ENCODE measurements at places on chromosomes 6 and 20.

DNA sequence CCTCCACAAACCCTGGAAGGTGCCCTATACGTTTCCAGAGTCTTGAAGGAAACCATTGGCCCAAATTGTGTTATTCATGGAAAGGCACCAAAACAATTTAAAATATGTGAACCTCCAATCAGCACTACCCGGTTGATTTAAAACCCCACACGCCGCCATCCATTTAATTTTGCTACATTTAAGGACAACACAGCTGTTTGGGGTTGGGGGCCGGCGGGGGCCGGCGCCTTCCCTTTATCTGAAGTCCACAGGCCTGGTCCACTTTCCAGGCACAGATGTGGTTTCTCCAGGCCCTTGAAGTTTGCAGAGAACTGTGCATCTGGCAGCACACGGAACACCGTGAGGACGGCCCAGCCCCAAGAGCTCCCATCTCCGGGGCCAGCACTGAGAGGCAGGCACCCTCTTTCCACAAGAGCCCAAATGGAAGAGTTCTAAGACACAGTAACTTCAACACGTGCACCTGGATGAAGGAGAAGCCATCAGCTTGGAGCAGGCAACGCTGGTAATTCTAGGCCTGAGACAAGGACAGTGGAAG, 16.8 kb upstream of the FRMD1 start:
- no peak for DNase-seq

DNA sequence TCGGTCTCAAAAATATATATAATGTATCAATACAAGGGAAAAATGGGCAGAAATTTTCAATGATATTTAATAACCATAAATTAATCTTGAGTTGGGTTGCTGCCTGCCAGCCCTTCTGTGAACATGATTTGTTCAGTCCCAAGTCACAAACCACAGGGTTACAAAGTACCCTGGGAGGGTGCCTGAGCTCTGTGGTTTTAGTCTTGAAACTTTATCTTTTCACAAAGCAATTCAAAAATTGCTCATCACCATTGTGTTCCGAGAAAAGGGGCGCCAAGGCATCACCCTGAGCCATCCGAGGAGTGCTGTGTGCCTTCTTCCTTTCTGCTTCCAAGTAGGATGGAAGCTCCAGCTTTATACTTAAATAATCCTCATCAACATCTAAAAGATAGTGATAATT, 141.6 kb upstream of the AKAP12 start:
- no peak for DNase-seq

DNA sequence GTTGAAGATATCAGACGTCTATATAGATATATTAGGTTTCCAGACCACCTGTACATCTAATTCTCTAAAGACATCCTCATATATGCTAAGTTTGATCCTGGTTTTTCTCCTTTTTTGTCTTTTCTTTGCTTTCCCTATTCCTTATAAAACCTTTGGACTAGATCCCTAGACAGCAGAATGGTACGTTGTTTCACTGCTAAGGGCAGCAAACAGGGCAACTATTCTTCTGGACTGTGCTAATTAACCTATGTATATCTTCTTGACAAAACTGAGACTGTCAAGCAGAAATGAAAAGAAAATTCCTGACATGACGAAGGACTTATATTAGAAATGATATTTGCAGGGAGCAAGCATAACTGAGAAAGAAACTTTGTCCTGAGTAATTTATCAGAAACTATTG, 19.1 kb downstream of the ME1 start:
- DNase-seq = no peak

GRCh38 chr6:158356586-158357546, 44.6 kb downstream of the TULP4 start:
- DNase-seq = no peak

DNA sequence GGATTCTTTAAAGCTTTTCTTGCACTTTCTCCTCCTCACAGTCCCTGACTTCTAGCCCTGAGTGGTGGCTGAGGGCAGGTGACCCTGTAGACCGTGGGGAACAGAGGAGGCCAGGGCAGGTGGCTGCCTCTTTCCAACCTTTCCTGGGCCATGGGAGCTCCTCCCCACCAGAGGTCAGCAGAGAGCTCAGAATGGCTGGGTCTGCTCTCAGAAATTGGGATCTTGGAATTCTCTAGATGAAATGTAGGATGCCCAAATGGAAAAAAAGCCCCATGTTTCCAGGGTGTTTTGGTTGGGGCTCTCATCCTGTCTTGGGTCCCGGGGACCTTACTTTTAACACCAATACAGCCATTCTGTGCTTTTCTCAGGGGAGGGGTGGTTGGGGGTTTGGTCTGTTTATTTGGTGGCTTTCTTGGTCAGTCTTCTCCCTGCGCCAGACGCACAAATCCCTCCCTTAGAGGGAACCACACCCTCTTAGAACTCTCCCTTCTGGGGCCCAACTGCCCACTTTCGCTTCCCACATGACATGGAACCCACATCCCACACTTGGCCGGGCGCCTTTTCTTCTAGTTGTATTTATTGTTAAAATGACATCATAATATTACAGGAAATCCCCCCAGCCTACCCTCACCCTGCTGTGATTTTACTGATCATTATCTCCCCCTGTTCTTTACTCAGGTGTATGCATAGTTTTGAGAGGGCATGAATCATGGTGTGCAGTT, 17.9 kb downstream of the GNAS start:
- DNase-seq = no peak

Measured in stimulated activated CD8-positive, alpha-beta memory T cell treated with anti-CD3 and anti-CD28 coated beads, Interleukin-15, amount 100 ng/mL, for 4 hours (primary cell).